Anterior cingulate cortex (tissue), 58 donors: ENCODE measurements at places on chromosomes 4 and X.

- no peak for DNase-seq
Observed at GRCh38 chr4:18749391-18749790, 727.8 kb upstream of the LCORL start.

DNA sequence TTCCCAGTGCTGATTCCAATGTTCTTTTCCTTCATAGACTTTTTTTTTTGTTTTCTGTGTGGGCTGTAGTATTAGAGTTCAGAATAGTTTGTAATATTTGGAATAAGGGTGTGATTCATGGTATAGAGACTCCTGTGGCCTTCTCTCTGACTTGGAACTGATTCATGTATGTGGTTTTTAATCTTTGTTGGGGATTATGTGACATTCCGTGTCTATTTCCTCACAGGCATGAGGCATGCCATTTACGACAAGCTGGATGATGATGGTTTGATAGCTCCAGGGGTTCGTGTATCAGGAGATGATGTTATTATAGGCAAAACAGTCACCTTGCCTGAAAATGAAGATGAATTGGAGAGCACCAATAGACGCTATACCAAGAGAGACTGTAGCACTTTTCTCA lies 44.4 kb downstream of the POLR2B start:
- DNase-seq, result no peak

GRCh38 chr4:78689700-78690323 lies 86.3 kb upstream of the BMP2K start:
- DNase-seq, result no peak

DNA sequence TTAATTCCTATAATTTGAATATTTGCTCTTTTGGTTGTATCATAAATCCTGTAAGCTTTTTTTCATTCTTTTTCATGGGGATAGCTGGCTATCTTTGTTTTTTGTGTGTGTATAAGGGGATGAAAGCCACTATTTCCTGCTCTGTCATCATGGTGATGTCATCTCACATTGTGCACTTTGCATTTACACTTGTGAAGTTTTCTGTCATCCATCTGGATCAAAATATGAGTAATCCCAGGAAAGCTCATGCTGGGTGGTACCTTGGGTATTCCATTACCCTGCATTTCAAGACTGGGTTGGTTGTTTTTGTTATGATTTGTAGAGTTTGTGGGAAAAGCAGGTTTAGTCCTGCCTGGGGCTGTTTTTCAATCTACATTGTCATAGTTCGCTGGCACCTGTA lies 367.3 kb downstream of the CHIC1 start:
- no peak for DNase-seq

DNA sequence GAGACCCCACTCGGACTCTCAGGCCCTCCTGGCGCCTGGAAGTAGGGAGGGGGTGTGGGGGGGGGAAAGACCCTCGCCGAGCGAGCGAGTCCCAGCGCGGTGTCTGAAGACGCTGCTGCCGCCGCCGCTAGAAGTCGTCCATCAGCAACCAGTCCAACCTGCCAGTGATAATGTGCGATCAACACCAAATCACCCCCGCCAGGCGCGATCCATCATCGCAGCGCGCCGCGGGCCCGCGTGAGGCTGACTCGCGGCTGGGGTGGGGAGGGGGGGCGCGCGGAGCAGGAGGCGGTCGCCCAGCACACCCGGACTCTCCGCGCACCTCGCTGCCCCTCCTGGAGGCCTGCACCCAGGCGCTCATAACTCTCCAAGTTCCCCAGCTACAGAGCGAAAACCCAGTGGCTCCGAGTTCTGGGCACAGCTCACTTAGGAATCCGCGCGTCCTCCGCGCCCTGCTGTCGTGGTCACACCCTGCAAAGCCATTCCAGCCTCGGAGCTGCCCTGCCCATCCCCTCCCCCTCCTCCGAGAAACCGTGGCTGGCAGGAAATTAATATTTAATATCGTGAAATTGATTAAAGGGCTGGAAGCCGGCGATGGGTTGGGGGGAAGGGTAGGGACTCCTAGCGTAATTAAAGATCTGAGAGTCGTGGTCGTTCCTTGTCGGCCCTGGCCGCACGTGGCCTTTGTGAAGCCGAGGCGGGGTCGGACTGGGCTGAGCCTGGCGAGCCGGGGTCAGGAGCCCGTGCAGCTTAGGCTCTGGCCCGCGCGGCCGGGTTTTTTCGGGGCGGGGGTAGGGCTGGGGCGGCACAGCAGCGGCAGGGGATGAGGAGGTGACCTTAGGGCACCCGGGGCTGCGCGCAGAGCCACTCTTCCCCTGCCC lies 58.1 kb upstream of the BCOR start:
- no peak for DNase-seq

- no peak for DNase-seq
Observed at GRCh38 chrX:37640142-37640541, 45.4 kb upstream of the XK start.
